IMR-90 (cell line): ENCODE measurements at places on chromosomes 5 and 9. TPM values are rescaled to one million over a fixed set of nuclear protein-coding genes. Genes with fewer than 3 reads are reported as not detected.
A peak's percentile ranks its signal among the peaks of the same experiment; 100 is the strongest.

Gene RNF180
- 0.36 and 0.56 TPM in 2 replicates for total RNA-seq

DNA sequence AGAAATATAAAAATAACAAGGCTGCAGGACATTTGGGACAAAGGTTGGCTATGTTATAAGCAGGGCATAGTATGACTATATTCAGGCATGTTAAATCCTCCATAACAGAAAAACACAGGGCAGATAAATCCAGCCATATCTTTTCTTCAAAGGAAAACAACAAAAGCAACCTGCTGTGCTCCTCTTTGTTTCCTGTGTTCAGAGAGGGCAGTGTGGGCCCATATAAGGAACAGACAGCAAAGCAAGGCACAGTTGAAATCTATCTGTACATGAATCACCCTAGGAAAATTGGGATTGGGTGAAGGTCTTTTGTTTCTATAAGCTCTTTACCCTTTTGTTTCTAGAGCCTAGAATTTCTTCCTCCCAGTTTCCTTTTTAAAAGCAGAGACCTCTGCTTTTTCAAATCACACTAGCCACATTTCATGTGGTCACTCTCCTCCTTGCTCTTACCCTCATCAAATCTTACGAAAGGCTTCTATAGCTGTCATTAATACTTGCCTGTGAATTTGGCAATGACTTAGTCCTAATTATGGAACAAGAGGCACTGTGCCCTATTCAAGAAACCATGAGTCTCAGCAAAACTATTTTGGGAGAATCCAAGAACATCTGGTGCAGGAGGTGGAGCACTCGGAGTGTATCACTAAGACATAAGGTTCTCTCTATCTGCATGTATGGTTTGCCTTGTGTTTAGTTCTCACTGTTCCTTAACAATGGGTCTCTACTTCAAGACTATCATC, 1.8 kb downstream of the GZMA start:
- no peak overlapping the region for H3K27ac ChIP-seq
- peaks cover 23% of the 10 kb centered on the region for H3K27me3 ChIP-seq
- H3K4me1 ChIP-seq = no peaks in the 10 kb centered on the region
- H3K4me3 ChIP-seq = no peak overlapping the region

DNA sequence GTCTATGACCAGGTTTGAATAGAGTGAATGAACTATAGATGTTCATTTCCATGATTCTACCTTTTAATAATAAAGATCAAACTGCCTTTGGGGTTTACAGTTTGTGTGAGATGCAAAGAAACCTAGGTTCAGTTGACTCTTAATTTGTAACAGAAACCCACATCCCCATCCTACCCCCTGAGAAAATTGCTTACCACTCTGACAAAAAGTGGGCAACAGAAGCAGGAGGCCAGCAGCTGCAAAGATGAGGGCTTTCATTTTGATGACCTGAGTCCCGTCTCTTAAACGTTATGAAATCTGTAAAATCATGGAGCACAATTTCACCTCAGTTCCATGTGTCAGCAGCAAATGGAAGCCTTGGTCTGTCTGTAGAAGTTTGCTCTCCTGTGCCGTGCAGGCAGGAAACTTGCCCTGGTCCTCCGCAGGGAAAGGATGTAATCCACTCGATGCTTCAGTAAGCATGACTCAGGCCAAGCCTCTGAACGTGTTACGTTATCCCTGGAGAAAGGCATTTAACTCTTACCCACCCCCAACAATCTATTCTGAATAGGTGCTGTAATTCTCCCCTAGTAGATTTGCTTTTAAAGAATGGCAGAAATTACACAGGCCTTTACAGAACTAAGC, at the start of gene F2RL2:
TSS of gene F2RL2 (minus strand) at position 431 of the 624 bp plus-strand sequence. CDS start at position 258, 173 bp downstream.
- peaks cover 4% of the 10 kb centered on the region; the same call in 1 of the 2 replicates for H3K4me1 ChIP-seq
- H3K27me3 ChIP-seq = no peaks in the 10 kb centered on the region
- peak; percentile 93 for DNase-seq
- H3K27ac ChIP-seq = peak within 1 kb of the TSS; percentile 89
- peaks cover 2% of the 10 kb centered on the region for H3K36me3 ChIP-seq

- no peak overlapping the region for H3K4me3 ChIP-seq
- peaks cover 19% of the 10 kb centered on the region for H3K27me3 ChIP-seq
- no peaks in the 10 kb centered on the region for H3K36me3 ChIP-seq
- no peak overlapping the region for H3K27ac ChIP-seq
- no peaks in the 10 kb centered on the region for H3K4me1 ChIP-seq
Measured at GRCh38 chr9:131107760-131108159, 11.4 kb downstream of the AIF1L start.

GRCh38 chr5:74372051-74372450, 268.5 kb downstream of the ENC1 start:
- DNase-seq = no peak
- H3K4me3 ChIP-seq = no peak overlapping the region
- peaks cover 11% of the 10 kb centered on the region for H3K27me3 ChIP-seq
- H3K4me1 ChIP-seq = no peaks in the 10 kb centered on the region

Gene CAVIN4
- 2.2 and 4.2 TPM in 2 replicates for total RNA-seq

Gene SUSD3
- 0.28 and 0.54 TPM in 2 replicates for total RNA-seq

DNA sequence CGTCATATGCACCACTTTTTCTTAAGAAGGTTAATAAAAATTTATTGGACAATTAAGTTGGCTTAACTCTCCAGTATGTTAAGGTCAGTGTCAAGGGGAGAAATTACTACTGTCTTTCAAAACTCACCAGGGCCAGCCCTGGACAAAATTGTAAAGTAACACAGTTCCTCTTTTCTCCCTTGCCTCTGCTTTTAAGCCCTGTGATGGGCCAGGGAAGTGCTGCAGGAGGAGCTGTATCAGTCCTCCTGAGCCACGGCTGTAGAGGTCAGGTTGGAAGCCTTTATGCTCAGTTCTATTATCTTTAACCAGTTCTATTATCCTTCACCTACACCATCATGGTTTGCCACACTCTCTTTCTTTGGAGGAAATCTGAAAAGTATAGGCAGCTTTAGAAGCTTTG, 11.5 kb upstream of the PPP2R2B start:
- no peak overlapping the region for H3K4me3 ChIP-seq
- no peak for DNase-seq
- H3K27me3 ChIP-seq = no peaks in the 10 kb centered on the region
- no peaks in the 10 kb centered on the region for H3K4me1 ChIP-seq
- H3K36me3 ChIP-seq = no peaks in the 10 kb centered on the region
- no peak overlapping the region for H3K27ac ChIP-seq
